MCF 10A (cell line): ENCODE measurements at places on chromosomes 1 and 21. TPM values are rescaled to one million over a fixed set of nuclear protein-coding genes. Genes with fewer than 3 reads are reported as not detected.

Gene C1orf94
- not detected in 2 replicates for total RNA-seq

Gene CHRNB2
- 0.15 and 0.21 TPM in 2 replicates for total RNA-seq

Gene JTB
- total RNA-seq = 194 and 224 TPM in 2 replicates

Gene MAEL
- not detected in 2 replicates for total RNA-seq

Gene TDRD5
- total RNA-seq = 0.12 TPM in 1 of 2 replicates, not detected in the other

Gene SPATA46
- not detected in 2 replicates for total RNA-seq

Gene KCNE1
- 0.14 and 0.20 TPM in 2 replicates for total RNA-seq

Gene TAS1R1
- total RNA-seq = not detected in 2 replicates

Gene LCE1B
- total RNA-seq = 1.3 and 2.0 TPM in 2 replicates

Gene USP25
- total RNA-seq = 78.5 and 90.8 TPM in 2 replicates

Gene CHAF1B
- 6.4 and 7.7 TPM in 2 replicates for total RNA-seq

Gene LORICRIN
- not detected in 2 replicates for total RNA-seq

Gene PTGFRN
- 45.2 and 61.0 TPM in 2 replicates for total RNA-seq
